ENCODE measurements at places on chromosomes 11 and 22.

- DNase-seq, result no peak
These were observed 789.0 kb downstream of the TBC1D22A start for GRCh38 chr22:47551431-47551775.

DNA sequence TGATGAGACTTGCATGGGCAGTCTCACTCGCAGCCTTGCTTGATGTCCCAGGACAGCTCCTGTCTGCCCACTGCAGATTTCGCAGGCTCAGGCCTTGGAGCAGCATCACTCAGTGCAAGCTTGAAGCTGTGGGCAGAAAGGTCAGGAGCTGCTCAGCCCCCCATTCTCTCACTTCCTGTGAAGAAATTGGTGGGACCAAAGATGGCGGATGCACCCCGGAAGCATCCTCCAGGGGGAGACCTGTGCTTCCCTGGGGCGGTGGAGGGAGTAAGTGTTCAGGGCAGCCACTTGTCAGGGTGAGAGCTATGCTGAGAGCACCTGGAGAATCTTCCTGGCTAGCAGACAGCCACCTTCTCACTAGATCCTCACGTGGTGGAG, 11.3 kb downstream of the PLAAT2 start:
- no peak for DNase-seq

DNA sequence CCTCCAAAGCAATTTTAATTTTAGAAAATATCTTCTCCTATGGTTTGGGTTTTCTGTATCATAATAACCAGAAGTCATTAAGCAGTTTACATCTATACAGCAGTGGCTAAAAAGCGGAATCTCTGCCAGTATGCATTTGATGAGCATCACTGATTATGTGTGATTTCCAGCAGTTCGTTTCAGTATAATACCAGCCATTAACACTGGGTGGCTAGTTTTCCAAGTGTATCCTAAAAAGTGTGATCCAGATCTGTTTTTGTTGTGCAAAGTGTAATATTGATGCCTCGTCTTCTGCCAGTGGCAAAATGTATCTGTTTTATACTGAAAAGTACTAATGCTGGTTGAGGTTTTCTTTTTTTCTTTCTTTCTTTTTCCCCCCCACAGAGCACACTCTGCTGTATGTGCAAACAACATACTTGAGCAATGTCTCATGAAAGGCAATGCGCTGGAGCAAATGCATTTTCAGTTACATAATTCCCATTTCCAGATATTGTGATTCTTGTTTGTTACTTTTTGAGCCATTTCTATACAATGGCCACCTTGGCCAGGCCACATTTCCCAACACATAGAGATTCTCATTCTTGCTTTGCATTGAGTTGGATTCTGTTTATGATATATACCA, 64.2 kb downstream of the SLC36A4 start:
- DNase-seq, result no peak

GRCh38 chr11:2400762-2401435, 349 bp downstream of the TSSC4 start:
- no peak for DNase-seq

DNA sequence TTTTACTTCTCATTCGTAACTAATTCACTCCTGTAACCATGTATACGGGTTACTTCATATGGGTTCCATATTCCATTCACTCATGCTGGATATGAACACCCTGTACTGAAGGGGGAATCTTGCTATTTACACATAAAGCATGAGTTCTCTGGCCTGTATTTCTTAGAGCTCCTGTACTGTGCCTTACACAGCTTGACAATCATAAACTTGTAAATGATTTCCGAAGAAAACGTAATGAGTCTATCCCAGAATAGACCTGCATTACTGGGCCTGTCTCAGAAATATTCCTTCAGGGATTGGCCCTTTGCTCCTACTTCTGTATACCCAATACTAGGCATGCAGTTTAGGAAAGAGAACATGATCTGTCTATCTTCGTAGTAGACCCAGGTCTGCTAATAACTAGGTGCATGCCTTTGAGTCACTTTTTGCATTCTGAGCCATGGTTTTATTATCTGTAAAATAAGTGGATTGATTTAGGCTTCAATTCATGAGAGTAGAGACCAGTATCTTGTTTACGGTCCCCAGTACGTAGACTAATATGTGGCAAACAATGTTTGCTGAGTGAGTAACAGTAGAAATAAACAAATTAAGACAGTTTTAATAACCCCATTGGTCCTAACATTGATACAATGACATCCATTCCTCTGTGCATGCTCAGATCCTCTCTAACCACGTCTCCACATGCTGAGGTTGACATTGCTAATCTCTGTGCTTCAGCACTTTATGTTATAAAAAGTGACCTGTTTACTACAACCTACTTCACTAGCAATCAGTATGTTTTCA, 1.2 kb downstream of the CCDC34 start:
- DNase-seq, result no peak

DNA sequence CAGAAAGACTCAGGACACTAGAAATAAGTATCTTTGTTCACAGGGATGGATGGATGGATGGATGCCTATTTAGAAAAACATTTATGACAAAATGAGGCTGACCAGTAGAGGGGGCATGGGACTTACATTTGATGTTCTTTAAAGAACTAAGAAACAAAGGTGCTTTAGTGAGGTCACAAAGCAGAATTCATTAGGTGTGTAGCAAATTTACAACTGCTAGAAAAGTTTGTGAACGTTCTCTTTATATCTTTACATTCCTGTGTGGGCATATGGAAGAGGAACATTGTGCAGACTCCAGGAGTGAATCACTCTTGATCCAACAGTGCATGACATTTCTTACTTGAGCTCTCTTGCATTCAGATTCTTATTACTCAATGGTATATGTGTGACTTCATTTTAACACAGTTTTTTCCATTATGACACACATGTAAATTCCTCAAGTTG, 15.8 kb upstream of the SIK2 start:
- peak; percentile 51 for DNase-seq

DNA sequence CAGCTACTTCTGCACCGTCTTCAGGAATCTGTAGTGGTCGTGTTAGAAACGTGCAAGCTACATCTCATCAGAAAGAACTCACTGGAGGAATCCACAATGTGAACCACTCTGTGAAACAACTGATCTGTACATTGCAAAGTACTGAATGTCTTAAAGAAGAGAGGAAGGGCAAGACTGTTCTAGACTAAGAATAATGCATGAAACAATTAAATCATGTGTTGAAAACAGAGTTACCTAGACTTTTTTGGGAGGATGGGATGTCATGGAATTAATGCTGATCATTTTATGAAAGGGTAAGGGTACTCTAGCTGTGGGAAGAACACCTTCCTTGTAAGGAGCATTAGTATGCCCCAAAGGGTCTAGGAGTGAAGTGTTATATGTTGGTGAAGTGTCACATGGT, 60.6 kb upstream of the YPEL1 start:
- no peak for DNase-seq

GRCh38 chr22:24108073-24108472, 73.2 kb upstream of the SUSD2 start:
- no peak for DNase-seq

DNA sequence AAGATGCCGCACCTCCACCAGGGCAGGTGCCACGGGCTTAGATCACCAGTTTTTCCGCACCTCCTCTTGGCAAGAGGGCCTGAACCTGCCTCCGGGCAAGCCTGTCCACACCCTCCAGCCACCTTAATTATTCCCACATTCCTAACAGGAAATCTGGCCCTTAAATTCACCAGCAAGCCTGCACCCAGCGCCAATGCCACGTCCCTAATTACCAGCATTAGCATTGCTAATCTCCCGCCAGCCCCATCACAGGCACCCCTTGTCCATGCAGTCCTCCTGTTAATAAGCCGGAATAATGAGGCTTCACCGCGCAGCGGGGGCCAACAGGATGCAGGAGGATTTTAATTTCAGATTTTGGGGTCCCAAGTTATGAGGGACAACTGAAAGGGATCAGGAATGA, 69.7 kb downstream of the PHF21B start:
- no peak for DNase-seq

- no peak for DNase-seq
These were observed 1.7 kb upstream of the UCP3 start for GRCh38 chr11:74010306-74011300.

- DNase-seq, result no peak
These were observed 59.3 kb upstream of the NCAM1 start for GRCh38 chr11:112901924-112902323.

- DNase-seq, result no peak
These were observed 108.7 kb upstream of the AKIP1 start for GRCh38 chr11:8802251-8802650.

DNA sequence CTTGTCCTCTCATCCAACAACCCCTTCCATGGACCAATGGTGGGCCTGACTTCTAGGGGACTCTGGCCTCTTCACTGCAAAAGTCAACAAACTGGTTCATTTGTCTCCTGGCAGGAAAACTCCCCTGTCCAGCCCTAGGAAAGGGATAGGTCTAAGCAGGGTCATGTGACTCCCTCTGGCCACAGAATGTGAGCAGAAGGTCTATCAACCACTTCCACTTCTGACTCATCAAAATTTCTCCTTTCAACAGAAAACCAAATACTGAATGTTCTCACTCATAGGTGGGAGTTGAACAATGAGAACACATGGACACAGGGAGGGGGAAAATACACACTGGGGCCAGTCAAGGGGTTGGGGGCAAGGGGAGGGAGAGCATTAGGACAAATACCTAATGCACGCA, 1.3 kb upstream of the ISX start:
- no peak for DNase-seq

DNA sequence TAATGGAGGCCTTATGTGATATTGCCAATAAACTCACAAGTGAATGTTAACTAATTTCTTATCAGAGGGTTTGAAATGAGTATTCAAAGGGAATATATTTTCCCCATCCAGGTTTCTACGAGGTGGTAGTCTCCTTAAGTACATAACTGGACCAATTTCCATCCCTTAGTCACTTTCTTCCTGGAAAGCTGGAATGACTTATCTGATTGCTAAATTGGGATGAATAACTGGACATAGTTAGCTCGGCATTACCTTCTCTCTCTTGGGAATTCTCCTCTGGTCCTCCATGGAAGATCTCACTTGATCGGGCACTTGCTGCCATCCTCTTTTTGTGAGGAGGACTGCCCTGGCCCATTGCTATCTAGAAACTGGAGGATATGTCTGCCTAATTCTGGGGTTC, 109.1 kb downstream of the TRPC6 start:
- DNase-seq, result no peak

DNA sequence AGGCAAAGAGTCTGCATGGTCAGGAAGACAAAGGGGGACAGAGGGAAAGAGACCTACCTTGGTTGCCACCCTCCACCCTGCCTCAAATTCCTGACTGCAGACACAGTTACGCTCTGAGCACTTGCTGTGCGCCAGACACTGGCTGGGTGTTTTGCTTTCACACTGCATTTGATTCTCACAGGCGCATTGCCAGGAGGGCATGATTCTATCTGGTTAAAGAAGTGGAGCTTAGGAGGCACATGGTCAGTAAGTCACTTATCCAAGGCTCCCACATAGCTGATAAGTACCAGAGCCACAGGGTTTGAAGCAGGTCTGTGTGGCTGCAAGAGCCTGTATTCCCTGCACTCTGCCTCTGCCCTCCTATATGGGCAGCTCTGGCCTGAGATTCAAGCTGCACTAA, 103.9 kb downstream of the TIMP3 start:
- no peak for DNase-seq

DNA sequence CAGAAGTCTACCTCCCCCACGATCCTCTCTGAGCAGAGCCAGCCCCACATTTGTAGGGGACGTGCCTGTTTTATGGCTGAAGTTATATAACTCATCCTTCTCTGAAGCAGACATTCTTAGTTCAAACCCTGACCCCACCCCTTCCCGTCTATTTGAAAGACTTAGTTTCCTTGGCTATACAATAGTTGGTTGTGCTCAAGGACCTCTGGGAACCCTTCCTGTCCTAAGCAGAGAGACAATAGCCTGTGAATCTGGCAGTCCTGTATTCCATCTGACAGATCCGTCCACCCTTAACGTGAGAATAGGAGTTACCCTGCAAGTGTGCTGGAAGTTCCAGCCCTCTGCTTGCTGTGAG, 75.2 kb downstream of the MN1 start:
- DNase-seq, result no peak

DNA sequence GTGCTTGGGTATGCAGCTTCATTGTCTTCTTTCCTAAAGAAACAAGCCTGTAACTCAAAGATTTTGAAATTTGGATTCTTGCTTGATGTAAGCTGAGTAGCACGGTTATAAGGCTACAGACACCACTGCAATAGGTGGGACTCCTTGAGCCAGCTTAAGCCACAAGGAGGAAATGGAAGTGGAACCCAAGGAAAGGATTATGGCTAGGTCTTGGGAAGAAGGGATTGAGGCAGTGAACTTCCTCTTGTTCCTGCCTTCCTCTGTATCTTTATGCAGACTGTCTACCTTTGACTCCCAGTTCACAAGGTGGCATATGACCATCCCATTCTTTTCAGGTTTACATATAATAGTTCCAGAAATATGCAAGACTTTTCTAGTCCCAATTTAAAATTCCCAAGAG, 72.3 kb downstream of the BDNF start:
- no peak for DNase-seq

GRCh38 chr11:125451400-125452124, 44.5 kb downstream of the FEZ1 start:
- no peak for DNase-seq

GRCh38 chr11:62671608-62672389, at the start of the genes LBHD1 and UQCC3:
Gene LBHD1, minus strand, starts transcription at chr11:62672267. Its CDS starts 2,236 bp downstream, at chr11:62670031.
Gene UQCC3, plus strand, starts transcription at chr11:62671673. Its CDS starts 73 bp downstream, at chr11:62671746.
- peak; percentile 67 for DNase-seq

GRCh38 chr22:32564170-32565001, 89.8 kb downstream of the FBXO7 start:
- no peak for DNase-seq

GRCh38 chr11:80727315-80727714, 1286.5 kb upstream of the TENM4 start:
- no peak for DNase-seq

GRCh38 chr11:129453293-129453721, 77.7 kb downstream of the BARX2 start:
- no peak for DNase-seq

- DNase-seq, result no peak
These were observed 201.3 kb upstream of the BLID start for GRCh38 chr11:122317305-122317704.

DNA sequence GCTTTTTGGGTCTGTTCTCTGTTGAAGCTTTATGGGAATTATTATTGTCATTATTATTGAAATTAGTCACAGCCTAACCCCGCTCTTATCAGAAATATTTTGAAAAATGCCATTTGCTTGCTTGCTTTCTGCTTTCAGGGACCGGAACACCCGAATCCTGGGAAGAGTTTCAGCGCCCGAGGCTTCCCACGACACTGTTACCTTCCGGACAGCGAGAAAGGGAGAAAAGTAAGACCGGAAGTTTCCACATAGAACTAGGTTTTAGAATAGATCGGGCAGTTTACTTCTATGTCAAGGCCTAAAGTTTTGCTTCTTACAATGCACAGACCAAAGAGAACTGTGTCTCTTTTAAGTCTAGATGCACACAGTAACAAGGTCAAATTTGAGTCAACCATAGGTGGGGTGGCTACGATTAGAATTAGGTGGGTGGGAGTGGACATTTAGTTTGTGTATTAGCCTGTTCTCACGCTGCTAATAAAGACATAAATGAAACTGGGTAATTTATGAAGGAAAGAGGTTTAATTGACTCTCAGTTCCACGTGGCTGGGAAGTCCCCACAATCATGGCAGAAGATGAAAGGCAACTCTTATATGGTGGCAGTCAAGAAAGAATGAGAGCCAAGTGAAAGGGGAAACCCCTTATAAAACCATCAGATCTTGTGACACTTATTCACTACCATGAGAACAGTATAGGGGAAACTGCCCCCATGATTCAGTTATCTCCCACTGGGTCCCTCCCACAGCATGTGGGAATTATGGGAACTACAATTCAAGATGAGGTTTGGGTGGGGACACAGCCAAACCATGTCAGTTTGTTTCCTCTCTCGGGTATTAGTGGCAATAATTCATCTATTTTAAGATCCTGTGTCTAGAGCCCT, 12.9 kb downstream of the MPEG1 start:
- DNase-seq, result peak; percentile 14

Measured in central memory CD4-positive, alpha-beta T cell (primary cell).